Activated CD8-positive, alpha-beta memory T cell treated with anti-CD3 and anti-CD28 coated beads, Interleukin-2, amount 50 U/mL, for 48 hours (primary cell): ENCODE measurements at places on chromosomes 4 and X.

DNA sequence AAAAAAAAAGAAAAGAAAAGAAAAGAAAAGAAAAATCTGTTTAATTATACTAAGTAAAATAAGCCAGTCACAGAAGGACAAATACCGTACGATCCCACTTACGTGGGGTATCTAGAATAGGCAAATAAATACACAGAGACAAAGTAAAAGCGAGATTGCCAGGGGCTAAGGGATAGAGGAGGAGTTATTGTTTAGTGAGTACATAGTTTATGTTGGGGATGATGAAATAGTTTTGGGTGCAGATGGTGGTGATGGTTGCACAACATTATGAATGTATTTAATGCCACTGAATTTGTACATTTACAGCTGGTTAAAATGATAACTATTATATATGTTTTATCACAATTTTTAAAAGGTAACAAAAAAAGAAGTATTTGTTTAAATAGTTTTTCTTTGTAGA is 7.1 kb downstream of the CA5B start:
- no peak for DNase-seq

DNA sequence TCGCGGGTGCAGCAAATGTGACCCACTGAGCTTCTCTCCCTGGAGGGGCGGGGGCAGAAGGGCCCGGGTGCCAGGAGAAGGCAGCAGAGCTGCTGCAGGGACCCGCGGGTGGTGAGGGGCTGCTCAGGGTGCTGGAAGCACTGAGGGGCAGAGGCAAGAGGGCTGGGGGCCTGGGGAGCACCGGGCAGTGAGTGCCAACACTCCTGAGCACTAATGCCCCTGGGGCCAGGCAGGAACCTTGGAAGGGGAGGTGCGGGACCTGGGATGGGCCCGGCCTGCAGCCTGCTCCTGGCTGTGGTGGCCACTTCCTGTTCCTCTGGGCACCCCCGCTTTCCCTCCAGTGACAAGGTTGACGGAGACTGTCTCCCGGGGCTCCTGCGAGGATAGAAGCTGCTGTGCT is 66.5 kb upstream of the ADRA2C start:
- DNase-seq, result no peak

- DNase-seq, result no peak
These were observed 43.8 kb downstream of the WWC2 start for GRCh38 chr4:183142571-183143550.

DNA sequence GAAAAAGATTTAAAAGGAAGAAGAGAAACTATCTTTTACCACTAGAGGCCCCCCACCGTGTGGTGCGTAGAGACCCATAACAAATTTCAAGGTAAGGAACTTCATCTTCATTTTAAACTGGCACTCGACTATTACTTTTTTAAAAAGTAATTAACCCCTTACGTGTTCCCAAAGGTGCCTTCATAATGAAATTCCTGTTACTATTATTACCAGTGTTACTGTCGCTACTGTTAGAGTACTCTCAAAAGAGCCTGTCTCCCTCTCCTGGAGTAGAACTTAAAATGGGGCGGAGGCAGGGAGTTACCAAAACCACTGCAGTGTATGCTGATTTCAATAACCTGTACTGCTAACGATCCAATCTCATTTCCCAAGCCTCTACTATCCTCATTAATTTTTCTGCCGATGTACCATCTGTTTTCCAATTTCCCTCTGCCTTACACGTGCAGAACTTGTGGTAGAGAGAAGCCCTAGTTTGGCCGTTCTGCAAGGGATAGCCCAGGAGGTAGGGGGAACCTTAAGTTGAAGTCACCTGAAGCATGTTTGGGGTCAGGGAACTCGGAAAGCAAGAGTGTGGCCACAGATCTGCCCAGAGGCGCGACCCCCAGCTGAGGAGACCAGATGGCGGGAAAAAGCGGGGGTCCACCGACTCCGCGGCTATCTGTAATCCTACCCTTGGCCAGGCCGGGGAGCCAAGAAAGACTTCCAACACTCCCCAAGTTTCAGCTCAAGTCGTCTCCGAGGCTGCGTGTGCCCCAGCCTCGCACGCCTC is 720 bp upstream of the STK26 start:
- no peak for DNase-seq
